Gastrocnemius medialis (tissue), 4 donors: ENCODE measurements at places on chromosomes 6 and 20. TPM values are rescaled to one million over a fixed set of nuclear protein-coding genes. Genes with fewer than 3 reads are reported as not detected.

Gene RNF182
- total RNA-seq = not detected

Gene CDH26
- 0.41 TPM for total RNA-seq

DNA sequence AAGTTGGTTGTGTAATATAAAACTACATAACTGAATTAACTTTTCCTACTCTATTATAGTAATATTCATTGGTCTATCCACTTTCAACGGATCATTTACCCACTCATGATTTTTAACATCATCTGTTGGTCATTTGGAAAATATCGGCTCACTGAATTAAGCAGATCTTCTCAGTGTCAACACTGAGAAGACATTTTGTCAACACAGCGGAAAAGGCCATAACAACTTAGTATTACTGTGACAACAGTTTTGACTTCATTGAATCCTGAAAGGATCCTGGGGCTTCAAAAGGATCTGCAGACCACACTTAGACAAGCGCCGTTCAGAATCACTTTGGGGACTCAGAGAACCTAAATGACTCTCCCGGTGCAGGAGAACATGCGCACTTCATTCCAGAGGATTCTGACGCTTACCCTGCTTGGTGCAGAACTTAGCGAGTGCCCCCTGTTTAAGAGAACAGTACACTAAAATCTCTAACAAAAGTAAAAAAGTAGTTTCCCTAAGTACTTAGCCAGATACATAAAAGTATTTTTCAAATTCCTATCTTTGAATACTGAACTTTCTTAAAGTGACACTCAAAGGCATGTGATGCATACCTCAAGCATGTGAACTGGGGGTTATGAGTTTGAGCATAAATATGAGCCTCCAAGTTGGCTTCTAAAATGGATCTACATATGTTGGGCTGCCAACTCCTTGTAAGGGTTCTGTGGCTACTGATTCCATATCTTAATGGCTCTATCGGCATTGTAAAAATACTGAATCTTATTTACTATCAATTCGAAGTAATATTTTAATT, 4.0 kb downstream of the ZBTB2 start:
- peaks cover 21% of the 10 kb centered on the region for H3K4me1 ChIP-seq
- DNase-seq = no peak
- H3K27me3 ChIP-seq = no peaks in the 10 kb centered on the region
- no peak overlapping the region for H3K4me3 ChIP-seq
- peak overlapping the region; percentile 99 for H3K27ac ChIP-seq
- H3K36me3 ChIP-seq = no peaks in the 10 kb centered on the region

Gene MAP7
- total RNA-seq = 0.46 TPM

GRCh38 chr6:27678469-27678868, 205.6 kb upstream of the ZNF184 start:
- H3K27me3 ChIP-seq = peaks cover 75% of the 10 kb centered on the region
- no peaks in the 10 kb centered on the region for H3K4me1 ChIP-seq
- no peak overlapping the region for H3K27ac ChIP-seq
- no peaks in the 10 kb centered on the region for H3K36me3 ChIP-seq
- no peak for DNase-seq
- H3K4me3 ChIP-seq = no peak overlapping the region

DNA sequence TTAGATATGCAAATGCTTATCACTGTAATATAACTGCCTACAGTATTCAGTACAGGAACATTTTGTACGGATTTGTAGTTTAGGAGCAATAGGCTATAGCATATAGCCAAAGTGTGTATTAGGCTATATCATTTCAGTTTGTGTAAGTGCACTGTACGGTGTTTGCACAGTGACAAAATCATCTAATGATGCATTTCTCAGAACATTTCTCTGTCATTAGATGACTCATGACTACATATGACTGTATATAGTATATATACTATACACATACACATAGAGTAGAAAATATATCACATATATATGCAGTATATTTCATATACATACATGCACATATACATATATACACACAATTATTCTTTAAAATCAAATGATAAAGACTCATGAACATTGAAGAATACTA, 158.4 kb downstream of the PTCHD4 start:
- no peaks in the 10 kb centered on the region for H3K27me3 ChIP-seq
- DNase-seq = no peak
- H3K4me1 ChIP-seq = no peaks in the 10 kb centered on the region
- H3K36me3 ChIP-seq = no peaks in the 10 kb centered on the region
- no peak overlapping the region for H3K27ac ChIP-seq
